ENCODE measurements at places on chromosomes 4 and X.

GRCh38 chrX:87392369-87392768 lies 125.2 kb upstream of the KLHL4 start:
- DNase-seq = no peak

- DNase-seq = no peak
Observed at GRCh38 chrX:53288189-53288588, 6.8 kb upstream of the IQSEC2 start.

- no peak for DNase-seq
Observed at GRCh38 chr4:68748181-68748991, 67.4 kb upstream of the UGT2B10 start.

DNA sequence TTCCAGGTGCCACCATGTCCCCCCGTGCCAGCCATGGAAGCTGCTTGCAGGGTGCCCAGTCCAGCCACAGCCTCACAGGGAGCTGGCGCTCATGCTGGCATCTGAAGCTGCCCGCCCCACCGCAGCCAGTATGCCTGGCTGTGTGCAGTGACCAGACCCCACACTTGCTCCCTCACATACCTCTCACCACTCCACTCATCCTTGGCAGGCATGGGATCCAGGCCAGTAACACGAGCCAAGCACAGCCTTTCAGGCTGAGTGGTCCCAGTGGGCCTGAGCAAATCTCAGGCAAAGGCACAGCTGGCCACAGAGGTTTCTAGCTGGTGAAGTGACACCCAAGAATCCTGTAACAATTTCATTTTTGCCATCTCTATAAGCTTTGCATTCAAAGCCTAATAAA lies 48.4 kb upstream of the SEC24B start:
- DNase-seq = no peak

DNA sequence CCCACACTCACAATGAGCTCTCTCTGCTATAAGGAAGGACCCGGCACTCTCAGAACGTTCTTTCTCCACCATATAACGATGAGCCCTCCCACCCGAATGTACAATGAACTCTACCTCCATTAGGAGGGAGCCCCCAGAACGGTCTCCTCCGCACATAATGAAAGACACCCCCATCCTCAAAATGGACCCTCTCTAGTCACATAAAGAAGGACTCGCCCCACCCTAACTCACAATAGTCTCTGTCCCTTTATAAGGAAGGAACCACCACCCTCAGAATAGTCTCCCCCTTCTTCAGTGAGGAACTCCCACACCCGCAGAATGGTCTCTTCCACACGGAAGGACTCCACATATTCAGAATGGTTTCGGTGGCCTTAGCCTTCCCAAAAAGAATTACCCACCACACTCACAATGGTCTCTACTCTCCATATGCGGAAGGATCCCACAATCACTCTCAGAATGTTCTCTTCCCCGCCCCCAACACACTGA lies 477 bp downstream of the SLC35A2 start:
- no peak for DNase-seq

DNA sequence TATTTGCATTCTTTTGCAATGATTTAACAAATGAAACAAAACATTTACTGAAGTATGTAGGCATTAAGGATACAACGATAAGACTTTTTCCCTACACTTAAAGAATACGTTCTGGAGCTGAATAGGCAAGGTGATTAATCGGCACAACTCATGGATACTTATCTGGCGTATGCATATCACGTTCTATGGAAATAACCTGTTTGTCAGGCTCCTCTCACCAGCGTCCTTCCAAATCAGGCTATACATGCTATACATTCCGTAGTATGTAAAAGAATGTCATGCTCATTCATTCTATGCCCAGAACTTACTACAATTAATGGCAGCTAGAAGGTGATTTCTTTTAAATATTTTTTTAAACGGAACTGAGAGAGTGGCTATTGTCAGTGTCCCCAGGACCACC lies 25.6 kb upstream of the TCEANC start:
- no peak for DNase-seq
